Non-pigmented ciliary epithelial cell (primary cell): ENCODE measurements at places on chromosomes 16 and 17.
A peak's percentile ranks its signal among the peaks of the same experiment; 100 is the strongest.

- no peak for DNase-seq
Observed at GRCh38 chr17:67912088-67912487, 84.2 kb downstream of the C17orf58 start.

GRCh38 chr16:49545741-49546448, 172.3 kb downstream of the C16orf78 start:
- no peak for DNase-seq

DNA sequence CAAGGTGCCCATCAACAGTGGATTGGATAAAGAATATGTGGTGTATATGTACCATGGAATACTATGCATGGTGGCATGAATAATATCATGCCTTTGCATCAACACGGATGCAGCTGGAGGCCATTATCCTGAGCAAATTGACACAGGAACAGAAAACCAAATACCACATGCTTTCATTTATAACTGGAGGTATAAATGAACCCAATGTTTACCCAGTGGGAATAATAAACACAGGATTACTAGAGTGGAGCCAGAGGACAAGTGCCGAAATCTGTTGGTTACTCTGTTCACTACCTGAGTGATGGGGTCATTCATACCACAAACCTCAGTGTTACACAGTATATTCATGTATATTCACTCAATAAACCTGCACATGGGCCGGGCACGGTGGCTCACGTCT, 125.2 kb downstream of the CDH11 start:
- DNase-seq: no peak

DNA sequence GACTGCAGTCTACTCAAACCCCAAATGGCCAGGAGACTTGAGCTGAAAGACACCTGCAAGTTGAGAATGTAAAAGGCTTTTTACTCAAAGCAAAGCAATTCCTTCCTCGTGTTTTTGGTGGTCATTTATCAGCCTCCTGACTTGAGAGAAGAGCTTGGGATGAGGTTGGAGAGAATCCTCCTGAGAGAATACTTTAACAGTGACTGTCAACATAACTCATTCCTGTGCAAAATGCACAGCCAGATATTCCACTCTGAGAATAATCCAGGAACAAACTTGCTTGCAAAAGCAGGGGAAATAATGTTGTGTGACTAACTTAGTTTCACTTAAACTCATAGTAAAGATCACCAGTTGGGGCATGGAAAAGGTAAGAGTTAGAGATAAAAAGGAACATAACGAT, 53.4 kb downstream of the SNTB2 start:
- peak; percentile 24 for DNase-seq

GRCh38 chr16:84507011-84507982, 2.8 kb upstream of the MEAK7 start:
- no peak for DNase-seq
